ENCODE measurements at places on chromosomes 2 and 18.

DNA sequence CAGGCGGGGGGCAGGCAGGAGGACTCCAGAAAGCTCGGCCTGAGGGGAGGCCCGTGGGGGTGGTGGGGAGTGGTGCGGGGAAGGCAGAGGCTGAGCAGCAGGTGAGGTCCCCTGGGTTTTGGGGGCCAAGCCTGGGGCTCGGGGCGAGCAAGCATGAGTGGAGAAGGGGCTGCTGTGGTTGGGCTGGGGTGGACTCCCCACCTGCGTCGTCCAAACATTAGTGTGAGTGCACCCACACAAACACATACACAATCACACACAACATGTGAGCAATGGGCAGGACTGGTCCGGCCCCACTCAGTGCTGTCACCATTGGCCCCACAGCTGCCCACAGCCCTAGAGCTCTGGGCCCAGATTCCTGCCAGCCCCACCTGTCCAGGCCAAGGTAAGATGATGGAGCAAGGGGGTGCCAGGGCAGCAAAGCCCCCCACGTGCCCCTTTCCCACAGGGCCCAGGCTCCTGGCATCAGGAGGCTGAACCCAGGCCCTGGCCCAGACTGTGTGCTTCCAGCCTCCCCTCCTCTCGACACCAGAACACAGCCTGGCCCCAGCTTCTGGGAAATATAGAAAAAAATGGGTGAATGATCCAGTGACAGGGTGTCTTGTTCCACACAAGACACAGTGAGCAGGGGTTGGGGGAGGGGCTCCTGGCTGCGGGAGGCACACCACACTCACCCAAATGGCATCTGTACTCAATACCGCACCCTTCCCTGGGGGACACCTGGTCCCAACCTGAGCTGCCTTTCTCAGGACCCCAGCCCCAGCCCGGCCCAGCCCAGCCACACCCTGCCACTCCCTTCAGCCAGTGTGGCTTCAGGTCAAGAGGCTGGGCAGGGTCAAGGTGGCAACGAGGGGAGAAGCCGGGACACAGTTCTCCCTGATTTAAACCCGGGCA, 463 bp upstream of the ALPP start:
- DNase-seq: no peak

GRCh38 chr2:179442206-179442605, 177.6 kb upstream of the SESTD1 start:
- DNase-seq: no peak

DNA sequence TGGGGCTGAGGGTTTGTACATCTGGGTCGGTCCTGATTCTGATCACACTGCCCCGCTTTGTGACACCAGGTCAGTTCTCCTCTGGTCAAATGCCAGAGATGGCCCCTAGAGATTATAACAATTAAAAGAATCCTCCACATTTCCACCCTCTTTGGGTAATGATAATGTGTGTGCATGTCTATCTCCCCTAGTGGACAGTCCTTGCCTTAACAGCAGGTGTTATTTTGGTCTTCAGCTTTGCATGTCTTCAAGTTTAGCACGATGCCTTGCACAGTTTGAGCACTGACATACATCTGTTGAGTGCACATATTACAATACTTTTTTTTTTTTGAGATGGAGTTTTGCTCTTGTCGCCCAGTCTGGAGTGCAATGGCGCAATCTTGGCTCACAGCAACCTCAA, 25.7 kb upstream of the COX7A2L start:
- DNase-seq: no peak

DNA sequence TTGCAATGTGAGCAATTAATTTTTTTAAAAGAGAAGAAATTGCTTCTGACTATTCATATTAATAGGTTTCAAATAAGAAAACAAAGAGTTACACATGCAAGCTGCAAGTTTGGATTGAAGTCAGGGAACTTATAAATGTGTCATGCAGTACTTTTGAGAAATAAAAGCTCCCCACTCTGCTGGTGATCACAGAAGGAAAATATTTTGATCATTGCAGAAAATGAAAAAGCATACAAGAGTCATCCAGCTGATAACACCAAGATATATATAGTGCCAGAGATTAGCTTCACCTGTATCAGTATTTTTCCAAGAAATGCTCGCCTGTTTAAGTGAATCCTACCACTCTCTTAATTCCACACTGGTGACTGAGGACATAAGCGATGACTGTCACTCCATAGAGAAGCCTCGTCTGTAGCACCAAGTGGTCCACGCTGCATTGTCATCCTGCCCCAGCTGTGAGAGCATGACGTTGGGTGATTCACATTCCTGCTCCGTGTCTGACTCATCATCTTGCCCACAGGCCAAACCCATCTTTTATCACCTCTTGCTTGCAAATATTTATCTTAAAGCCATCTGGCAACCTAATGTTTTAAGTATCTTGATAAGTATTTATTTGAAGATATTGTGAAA, 178.0 kb downstream of the ASXL3 start:
- DNase-seq: no peak

- no peak for DNase-seq
These were observed 30.2 kb downstream of the ITGB1BP1 start for GRCh38 chr2:9392898-9393765.

GRCh38 chr2:144550911-144551310, 31.0 kb upstream of the ZEB2 start:
- no peak for DNase-seq

GRCh38 chr2:56333812-56334485, 150.2 kb downstream of the CCDC85A start:
- no peak for DNase-seq

DNA sequence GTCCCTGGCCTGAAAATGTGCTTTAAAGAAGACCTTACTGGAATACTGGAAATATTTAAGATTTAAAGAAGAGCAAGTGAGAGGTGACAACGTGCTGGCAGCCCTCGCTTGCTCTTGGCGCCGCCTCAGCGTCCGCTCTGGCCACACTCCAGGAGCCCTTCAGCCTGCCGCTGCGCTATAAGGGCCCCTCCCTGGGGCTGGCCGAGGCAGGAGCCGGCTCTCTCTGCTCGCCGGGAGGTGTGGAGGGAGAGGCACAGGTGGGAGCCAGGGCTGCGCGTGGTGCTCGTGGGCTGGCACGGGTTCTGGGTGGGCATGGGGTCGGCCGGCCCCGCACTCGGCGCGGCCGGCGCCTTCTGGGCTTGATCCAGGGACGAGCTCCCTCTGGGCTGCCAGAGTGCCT, 2.9 kb upstream of the COQ10B start:
- no peak for DNase-seq

Measured in activated CD4-positive, alpha-beta T cell treated with anti-CD3 and anti-CD28 coated beads for 1 hour (primary cell).